Activated T-helper 2 cell treated with anti-CD3 and anti-CD28 coated beads, Interferon-gamma antibody, Interleukin-2, Interleukin-4, amounts not matched to agents 10 μg/mL and 5 μg/mL and 100 μg/mL, durations not matched to agents 14 hours and 24 hours and 36 hours (primary cell): ENCODE measurements at places on chromosomes 5 and 9.
A peak's percentile ranks its signal among the peaks of the same experiment; 100 is the strongest.

GRCh38 chr5:127776477-127776876, 73.3 kb downstream of the CCDC192 start:
- H3K27me3 ChIP-seq: peaks cover 13% of the 10 kb centered on the region
- no peak overlapping the region for H3K27ac ChIP-seq
- no peaks in the 10 kb centered on the region for H3K36me3 ChIP-seq
- H3K4me3 ChIP-seq: no peak overlapping the region
- no peak for DNase-seq

DNA sequence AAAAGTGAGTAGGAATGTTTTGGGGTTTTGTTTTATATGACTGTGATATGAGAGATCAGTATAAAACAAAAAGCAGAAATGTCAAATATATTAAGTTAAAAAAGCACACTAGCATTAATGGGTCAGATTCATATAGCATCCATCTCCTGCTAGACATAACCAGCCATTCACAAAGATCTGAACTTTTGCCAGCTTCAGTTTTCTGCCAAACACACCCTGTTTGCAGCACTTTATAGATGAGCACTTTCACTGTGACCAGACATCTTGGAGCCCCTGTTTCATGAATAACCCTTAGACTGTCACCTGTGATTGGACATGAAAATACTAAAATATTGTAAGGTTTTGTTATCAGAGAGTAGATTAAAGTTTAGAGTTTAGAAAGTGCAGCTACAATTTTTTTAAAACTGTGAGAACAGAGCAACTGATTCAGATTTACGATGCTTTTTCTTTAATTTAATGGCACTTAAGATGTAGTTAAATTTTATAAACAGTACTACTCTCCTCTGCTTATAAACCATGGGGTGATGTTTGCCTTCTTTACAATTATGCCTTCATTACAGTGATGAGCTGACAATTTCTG, 142.6 kb downstream of the KCTD16 start:
- H3K4me1 ChIP-seq: no peaks in the 10 kb centered on the region
- DNase-seq: no peak
- H3K27ac ChIP-seq: no peak overlapping the region
- no peaks in the 10 kb centered on the region for H3K27me3 ChIP-seq

GRCh38 chr5:156395306-156395675, 68.3 kb downstream of the SGCD start:
- no peak for DNase-seq
- H3K27ac ChIP-seq: no peak overlapping the region

- H3K36me3 ChIP-seq: no peaks in the 10 kb centered on the region
- no peak for DNase-seq
- no peak overlapping the region for H3K4me3 ChIP-seq
- no peaks in the 10 kb centered on the region for H3K27me3 ChIP-seq
These were observed 428.1 kb downstream of the EFNA5 start for GRCh38 chr5:107242411-107243219.

DNA sequence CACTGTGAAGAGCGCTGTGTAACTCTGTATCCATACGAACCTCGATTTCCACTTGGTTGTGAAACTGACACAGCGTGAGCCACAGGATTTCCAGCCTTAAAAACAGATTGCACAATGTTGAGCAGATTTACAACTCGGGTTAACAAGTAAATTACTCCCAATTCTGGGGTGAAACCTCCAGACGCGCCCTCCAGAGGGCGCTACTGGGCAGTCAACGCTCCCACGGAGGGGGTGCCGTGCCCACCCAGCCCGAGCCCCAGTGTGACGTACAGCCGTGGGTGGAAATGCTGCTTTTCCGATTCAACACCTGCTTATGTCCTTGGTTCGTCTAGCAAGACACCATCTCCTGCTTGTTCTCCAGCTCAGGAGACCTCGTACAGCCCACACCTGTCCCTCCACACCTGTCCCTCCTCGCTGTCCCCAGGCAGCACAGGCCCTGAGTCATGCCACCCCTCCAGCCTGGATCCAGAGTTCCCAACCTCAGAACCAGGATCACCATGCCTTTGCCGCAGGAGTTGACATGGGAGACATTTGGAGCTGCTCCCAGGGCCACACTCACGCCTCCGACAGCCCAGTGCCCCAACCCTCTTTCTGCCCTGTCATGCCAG, 34.4 kb upstream of the SLC6A3 start:
- no peak overlapping the region for H3K27ac ChIP-seq
- peaks cover 2% of the 10 kb centered on the region for H3K4me1 ChIP-seq
- no peak overlapping the region for H3K4me3 ChIP-seq
- peaks cover 27% of the 10 kb centered on the region for H3K36me3 ChIP-seq
- no peaks in the 10 kb centered on the region for H3K27me3 ChIP-seq

- H3K36me3 ChIP-seq: no peaks in the 10 kb centered on the region
- no peak overlapping the region for H3K4me3 ChIP-seq
These were observed 47.7 kb downstream of the LIX1 start for GRCh38 chr5:97094579-97095317.

GRCh38 chr5:144436007-144436406, 265.3 kb downstream of the KCTD16 start:
- no peak overlapping the region for H3K4me3 ChIP-seq
- H3K27me3 ChIP-seq: no peaks in the 10 kb centered on the region
- H3K27ac ChIP-seq: no peak overlapping the region
- no peak for DNase-seq

- peaks cover 5% of the 10 kb centered on the region for H3K36me3 ChIP-seq
- H3K27ac ChIP-seq: peak overlapping the region; percentile 79
- no peaks in the 10 kb centered on the region for H3K27me3 ChIP-seq
- DNase-seq: no peak
These were observed 242.8 kb upstream of the EFNA5 start for GRCh38 chr5:107913494-107913893.

DNA sequence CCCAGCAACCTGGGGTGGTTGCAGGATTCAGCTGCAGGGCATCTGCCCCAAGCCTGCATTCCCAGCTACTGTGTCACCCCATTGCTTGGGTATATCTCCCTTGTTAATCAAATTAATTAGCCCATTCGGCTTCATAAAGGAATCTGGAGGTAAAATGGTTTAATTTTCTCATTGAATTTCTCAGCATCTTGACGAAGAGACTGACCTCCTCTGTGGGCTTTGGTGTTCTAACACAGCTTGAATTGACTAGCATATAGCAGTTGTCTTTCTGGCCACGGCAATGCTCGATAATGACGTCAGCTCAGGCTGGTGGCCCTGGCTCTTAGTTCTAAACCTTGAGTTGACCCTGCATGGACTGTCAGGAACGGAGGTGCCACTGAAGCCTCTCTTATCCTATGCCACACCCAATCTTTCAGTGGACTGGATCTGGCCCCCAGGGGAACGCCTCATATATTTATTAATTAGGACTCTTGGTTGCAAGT, 72.4 kb downstream of the MSX2 start:
- peaks cover 7% of the 10 kb centered on the region for H3K4me1 ChIP-seq
- peaks cover 14% of the 10 kb centered on the region for H3K27me3 ChIP-seq
- DNase-seq: no peak
- no peak overlapping the region for H3K4me3 ChIP-seq
- no peak overlapping the region for H3K27ac ChIP-seq
- no peaks in the 10 kb centered on the region for H3K36me3 ChIP-seq
